CD4-positive, alpha-beta T cell treated with Interleukin-2 at 100 ng/mL for 4 hours (primary cell): ENCODE measurements at places on chromosomes 4 and X.

DNA sequence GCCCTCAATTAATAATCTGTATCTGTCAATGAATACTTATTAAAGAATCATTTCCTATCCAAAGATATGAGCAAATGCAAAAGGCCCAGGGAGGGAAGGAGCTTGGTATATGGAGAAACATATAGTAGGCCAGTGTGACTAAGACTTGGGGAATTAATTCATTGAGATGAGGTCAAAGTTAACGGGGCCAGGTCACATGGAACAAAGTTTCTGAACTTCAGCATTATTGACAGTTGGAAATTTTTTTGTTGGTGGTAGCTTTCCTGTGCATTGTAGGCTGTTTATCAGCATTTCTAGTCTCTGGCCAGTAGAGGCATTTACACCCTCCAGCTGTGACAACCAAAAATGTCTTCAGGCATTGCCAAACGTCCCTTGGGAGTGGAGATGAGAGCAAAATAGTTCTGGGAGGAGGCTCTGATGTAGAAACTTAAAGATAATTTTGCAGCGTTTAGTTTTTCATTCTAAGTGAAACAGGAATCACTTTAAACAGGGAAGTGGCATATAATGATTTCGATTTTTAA is 202.0 kb downstream of the SLC4A4 start:
- no peak for DNase-seq

DNA sequence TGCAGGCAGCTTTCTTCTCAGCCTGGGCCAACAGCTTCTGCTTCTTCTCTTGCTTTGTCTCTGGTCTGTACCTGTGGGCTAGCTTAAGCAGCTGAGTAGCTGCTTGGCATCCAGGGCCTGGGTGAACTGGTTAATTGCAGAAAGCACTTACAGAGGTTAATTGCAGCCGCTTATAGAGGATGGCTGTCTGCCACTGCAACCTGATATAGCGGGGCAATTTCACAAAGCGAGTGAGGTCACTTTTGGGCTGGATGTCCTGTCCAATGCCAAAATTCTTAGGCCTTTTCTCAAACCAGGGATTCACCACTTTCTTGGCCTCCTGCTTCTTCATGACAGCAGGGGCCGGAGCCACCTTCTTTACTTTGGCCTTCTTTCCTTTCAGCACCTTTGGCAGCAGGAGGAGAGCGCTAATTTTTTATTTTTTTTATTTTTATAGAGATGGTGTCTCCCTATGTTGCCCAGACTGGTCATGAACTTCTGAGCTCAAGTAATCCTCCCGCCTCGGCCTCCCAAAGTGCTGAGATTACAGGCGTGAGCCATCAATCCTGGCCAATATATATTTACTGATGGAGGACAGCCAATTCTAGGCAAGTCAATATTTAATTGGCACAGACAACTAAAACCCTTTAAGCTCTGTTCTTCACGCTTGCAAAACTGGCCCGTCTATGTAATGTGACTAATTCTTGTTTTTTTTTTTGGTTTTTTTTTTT is 61.0 kb downstream of the ENOPH1 start:
- DNase-seq: no peak

- no peak for DNase-seq
Observed at GRCh38 chr4:154018659-154019058, 229.8 kb upstream of the SFRP2 start.

GRCh38 chr4:168319486-168320019 is 1.0 kb upstream of the DDX60 start:
- DNase-seq: no peak

DNA sequence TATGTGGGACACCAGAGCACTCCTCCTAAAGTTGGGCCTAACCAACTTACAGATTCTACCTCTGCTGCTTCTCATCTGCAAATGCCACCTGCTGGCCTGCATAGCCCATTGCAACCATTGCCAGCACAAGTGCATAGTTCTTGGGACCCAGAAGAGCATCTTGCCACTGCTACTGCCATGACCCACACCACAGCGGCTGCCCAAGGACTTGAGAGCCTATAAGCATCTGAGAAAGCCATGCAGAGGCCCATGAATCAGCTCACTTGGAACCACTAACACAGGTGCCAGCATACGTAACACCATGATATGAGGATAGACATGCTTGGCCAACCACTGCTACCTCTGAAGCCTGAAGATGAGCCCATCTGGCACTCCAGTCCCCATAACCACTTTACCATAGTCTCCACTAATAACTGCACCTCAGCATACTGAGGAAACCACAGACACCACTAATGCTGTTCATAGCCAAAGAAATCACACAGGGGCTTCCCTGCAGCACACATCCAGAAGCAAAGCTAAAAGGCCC is 258.1 kb upstream of the AGTR2 start:
- no peak for DNase-seq
